ENCODE measurements at places on chromosomes 11 and 22.

DNA sequence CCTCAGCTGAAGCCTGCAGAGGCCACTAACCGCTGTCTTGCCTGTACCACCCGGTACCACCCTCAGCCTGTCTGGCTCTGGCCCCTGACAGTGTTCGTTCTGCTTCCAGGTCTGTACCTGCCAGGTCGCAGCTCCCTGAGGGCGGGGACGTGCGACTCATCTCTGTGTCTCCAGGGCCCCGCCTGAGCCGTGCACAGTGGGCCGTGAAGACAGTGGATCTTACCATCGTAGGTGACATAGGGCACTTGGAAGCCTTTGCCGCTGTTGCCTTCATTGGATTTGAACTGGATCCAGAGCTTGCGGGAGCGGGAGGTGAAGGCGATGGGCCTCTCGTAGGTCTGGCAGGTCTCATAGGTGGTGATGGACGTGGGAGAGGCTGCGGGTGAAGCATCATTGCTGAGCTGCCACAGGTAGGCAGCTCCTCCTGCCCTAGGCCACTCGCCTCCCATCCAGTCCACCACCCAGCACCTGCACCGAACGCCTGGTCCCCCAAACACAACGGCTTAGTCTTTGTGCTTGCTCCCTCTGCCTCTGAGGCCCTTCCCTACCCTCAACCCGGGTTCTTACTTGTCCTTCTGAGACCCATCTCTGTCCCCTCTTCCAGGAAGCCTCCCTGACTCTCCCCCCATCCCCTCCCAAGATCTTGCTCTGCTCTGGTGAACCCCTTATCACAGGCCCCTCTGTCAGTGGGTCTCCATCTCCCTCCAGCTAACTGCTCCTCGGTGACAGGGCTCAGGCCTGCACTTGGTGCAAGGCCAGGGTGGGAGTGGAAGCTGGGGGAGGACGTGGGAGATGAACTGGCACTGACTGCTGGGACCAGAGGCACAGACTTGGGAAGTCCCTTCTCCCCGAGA is 21.1 kb upstream of the TTLL12 start:
- no peak for DNase-seq

- DNase-seq, result no peak
These were observed 20.8 kb downstream of the KRTAP5-6 start for GRCh38 chr11:1717745-1718144.

- DNase-seq, result no peak
These were observed 75.4 kb downstream of the TRPC6 start for GRCh38 chr11:101508370-101508769.

DNA sequence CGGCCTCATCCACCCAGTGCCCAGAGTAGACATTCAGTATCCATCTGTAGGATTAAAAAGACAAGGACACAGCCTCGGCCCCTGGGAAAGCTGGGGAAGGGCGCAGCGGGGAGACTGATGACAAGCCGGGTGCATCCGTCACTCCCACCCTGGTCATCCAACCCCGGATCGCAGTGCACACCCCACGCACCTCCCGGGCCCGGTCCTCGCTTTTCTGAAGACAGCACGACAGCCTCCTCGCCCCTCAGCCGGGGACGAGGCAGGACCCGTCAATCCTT is 1.1 kb downstream of the FCHSD2 start:
- DNase-seq, result peak; percentile 68

DNA sequence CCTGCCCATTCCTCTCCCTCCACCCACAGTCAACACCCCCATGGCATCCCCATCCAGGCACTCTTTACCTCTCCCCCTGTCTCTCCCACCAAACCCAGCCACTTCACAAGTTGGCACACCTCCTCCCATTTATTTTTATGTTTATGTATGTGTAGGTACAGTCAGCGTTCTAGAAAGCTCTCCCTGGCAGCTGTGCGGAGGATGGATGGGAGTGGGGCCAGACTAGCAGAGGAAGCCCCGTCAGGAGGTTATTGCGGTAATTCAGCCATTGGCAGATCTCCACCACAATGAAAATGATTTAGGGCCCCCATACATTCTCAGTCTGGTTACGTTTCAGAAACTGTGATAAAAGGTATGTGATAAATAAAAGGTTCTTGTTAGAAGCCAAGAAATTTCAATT is 51.3 kb downstream of the BTG4 start:
- DNase-seq, result peak; percentile 20

- no peak for DNase-seq
These were observed 889 bp upstream of the DMC1 start for GRCh38 chr22:38570779-38571364.

Measured in stimulated activated effector memory CD8-positive, alpha-beta T cell treated with anti-CD3 and anti-CD28 coated beads, Interleukin-12 subunit alpha, Interleukin-12 subunit beta, amount 100 ng/mL, for 72 hours (primary cell).